ENCODE measurements at places on chromosomes 12 and 14.

DNA sequence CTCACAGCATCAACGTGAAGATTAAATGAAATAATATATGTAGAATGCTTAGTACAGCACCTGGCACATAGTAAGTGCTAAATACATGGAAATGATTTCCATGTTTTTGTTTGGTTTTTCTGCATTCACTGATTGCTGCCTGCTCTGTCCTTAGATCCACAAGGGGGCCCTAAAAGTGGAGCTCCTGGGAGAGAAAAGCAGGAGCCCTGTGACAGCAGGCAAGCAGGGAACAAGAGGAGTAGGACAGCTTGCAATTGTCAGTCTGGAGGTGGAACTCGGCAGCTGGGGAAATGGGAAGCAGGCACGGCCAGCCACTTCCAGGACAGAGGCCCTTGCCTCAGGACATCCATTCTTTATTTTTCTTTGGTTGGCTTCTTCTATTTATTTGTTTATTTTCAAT is 292.9 kb downstream of the BMP4 start:
- DNase-seq, result no peak

- no peak for DNase-seq
Observed at GRCh38 chr12:123104809-123105208, 46.1 kb downstream of the PITPNM2 start.

DNA sequence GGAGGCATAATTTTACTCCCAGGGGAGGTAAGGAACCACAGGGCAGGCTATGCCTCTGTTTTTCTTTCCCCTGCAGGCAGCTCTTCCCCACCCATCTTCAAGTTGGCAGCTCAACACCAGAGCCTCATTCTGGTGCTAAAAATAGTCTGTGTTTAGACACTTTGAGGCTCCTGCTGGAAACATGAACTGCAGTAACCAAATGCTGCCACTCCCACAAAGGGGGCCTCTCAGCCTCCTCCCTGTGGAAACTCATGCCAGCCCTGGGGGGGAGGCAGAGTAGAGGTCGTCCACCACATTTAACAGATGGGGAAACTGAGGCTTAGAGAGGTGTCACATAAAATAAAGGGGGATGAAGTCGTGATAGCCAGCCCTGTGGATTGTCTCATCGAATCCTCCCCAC is 61.4 kb downstream of the WSCD2 start:
- DNase-seq, result no peak

- no peak for DNase-seq
Observed at GRCh38 chr14:31027847-31028246, 1.7 kb upstream of the STRN3 start.

- peak; percentile 21 for DNase-seq
Observed at GRCh38 chr12:89351489-89352241, 636 bp downstream of the DUSP6 start.

- no peak for DNase-seq
Observed at GRCh38 chr14:77377502-77377844, 294 bp downstream of the SAMD15 start.

DNA sequence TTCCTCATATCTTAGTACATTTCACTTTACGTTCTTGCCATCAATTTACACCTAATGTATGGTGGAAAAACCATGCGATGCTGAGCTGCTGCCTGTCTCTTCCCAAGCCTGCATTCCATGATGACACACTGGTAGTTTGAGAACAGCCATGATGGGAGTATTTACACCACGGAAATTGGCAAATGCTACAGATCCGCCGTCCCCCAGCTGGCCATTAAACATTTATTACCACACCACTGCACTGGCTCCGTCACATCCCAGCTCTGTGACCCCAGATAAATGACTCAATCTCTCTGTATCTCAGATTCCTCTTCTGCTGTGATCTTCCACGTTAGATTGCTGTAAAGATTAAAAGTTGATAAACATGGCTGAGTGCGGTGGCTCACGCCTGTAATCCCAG is 13.9 kb downstream of the ESRRB start:
- DNase-seq, result no peak

GRCh38 chr12:8605057-8605456 is 7.6 kb downstream of the AICDA start:
- DNase-seq, result no peak

DNA sequence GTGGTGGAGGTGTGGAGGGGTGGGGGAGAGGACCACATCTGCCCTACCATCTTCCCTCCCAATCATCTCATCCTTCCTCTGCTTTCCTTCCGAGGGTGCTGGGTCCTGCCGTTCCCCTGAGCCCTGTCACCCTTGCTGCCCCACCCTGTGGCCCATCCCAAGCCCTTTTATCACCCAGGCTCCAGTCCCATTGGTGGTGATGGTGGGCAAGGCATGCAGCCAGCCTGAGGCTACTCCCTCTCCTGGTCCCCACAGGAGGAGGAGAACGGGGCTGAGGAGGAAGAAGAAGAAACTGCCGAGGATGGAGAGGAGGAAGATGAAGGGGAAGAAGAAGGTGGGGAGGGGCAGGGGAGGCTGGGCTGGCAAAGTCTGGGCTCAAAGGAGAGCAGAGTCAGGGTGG is 2.7 kb upstream of the LAG3 start:
- no peak for DNase-seq

GRCh38 chr14:99143793-99144192 is 128.2 kb downstream of the BCL11B start:
- DNase-seq, result no peak

DNA sequence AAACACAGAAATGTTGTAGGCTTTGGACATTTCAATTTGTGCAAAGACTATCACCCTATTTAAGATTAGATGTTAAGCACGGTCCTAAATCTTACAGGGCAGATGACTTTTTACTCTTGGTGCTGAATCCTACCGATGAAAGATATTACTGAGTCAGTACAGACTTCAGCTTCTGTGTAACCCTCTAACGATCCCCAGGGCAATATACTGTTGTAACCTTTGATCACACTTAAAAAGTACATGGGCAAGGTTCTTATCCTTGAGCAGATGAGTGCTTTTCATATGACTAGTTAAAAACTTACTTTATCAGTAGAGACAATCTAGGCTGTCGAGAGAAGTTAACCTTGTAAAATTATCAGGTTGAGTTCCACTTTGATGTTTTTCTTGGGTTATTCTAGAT is 22.5 kb downstream of the PDE3A start:
- DNase-seq, result no peak

- DNase-seq, result no peak
Observed at GRCh38 chr12:100348657-100349454, 8.0 kb upstream of the SLC17A8 start.

- DNase-seq, result no peak
Observed at GRCh38 chr12:58323676-58324075, 382.3 kb downstream of the ATP23 start.

DNA sequence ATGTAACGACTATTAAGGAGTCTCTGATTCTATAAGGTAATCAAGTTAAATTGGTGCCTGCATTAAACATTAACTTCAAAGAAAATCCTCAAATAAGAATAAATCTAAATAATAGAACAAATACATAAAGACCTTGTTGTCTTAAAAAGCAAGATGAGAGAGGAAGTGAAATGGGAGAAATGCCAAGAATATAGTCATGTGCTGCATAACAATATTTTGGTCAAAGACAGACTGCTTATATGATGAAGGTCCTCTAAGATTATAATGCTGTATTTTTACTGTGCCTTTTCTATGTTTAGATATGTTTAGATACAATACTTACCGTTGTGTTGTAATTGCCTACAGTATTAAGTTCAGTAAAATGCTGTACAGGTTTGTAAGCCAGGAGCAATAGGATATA is 213.6 kb downstream of the C12orf42 start:
- no peak for DNase-seq

- DNase-seq, result no peak
Observed at GRCh38 chr14:54715811-54716210, 148.9 kb downstream of the SAMD4A start.

GRCh38 chr12:10167599-10167998 is 4.3 kb downstream of the OLR1 start:
- no peak for DNase-seq

DNA sequence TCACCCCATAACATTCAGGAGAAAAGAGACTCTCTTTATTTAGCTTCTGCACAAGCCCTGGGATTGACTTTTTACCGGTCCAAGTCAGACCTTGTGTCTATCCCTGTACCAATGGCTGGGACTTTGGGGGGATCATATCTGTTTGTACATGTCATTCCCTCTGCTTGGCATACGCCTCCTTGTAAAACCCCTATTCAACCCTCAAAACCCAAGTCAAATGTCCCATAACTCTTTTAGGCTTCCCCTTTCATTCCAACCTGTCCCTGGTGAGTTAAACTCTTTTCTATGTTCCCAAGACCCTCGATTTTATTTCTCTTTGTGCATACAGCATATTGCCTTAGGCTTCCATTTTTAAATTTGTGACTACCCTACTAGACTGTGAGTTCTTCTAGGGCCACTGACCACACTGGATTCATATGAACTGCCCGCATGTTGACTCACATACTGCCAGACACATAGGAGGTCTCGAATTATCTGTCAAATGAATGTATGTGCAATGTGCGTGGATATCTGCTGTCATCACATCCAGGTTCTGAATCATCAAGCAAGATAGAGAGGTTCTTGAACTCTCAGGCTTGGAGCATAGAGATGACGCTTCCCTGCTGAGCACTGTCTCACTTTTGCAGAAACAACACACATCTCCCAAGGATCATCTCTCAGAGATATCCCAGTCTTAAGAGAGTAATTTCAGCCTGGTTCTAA is 548.6 kb upstream of the TBX3 start:
- no peak for DNase-seq

- no peak for DNase-seq
Observed at GRCh38 chr14:74582910-74583581, 29.0 kb downstream of the LTBP2 start.

DNA sequence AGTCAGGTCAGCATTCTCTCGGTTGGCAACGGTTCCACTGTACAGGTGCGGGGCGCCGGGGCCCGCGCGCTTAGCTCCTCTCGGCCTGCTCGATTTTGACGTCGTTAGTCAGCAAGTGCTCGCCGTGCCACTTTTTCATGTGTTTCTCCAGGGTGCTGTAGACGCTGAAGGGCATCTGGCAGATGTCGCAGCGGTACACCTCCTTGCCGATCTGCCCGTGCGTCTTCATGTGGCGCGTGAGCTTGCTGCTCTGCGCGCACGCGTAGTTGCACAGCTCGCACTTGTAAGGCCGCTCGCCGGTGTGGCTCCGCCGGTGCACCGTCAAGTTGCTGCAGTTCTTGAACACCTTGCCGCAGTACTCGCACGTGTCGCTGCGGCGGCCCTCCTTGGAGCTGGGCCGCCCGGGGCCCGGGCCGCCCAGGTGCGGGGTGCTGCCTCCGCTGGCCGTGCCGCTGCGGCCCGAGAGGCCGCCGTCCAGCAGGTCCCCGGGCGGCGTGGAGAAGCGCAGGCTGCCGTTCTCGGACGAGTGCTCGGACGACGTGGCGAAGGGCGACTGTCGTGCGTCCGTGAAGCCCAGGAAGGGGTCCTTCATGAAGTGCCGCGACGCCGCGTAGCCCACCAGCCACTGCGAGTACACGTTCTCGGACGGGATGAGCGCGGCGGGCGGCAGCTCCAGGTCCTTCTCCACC is 97.8 kb downstream of the BCL11B start:
- DNase-seq, result no peak

Data from CD4-positive, alpha-beta T cell treated with Interleukin-4 for 4 hours (primary cell).